ENCODE measurements at places on chromosomes 7 and 10. TPM values are rescaled to one million over a fixed set of nuclear protein-coding genes. Genes with fewer than 3 reads are reported as not detected.

Gene HYAL4
- total RNA-seq: not detected

Gene TCF7L2
- total RNA-seq: 17.2 TPM

Gene ADK
- total RNA-seq: 61.4 TPM

Gene ADCYAP1R1
- 8.3 TPM for total RNA-seq

Gene ELMO1
- total RNA-seq: 59.9 TPM

Gene CDHR1
- total RNA-seq: 1.3 TPM

Gene TM9SF3
- total RNA-seq: 90.1 TPM

Gene GPR146
- total RNA-seq: 15.8 TPM

Gene TFPI2
- 2.6 TPM for total RNA-seq

Gene BMPER
- 30.2 TPM for total RNA-seq
